GM04504 (cell line): ENCODE measurements at places on chromosomes 2 and 18.

- no peak for DNase-seq
Measured at GRCh38 chr18:24460388-24460787, at the start of gene HRH4. Gene HRH4 (plus strand): TSS chr18:24460637. CDS start chr18:24460729, 92 bp downstream.

- DNase-seq, result peak; percentile 57
Measured at GRCh38 chr2:234694244-234695013, 197.5 kb upstream of the ARL4C start.

DNA sequence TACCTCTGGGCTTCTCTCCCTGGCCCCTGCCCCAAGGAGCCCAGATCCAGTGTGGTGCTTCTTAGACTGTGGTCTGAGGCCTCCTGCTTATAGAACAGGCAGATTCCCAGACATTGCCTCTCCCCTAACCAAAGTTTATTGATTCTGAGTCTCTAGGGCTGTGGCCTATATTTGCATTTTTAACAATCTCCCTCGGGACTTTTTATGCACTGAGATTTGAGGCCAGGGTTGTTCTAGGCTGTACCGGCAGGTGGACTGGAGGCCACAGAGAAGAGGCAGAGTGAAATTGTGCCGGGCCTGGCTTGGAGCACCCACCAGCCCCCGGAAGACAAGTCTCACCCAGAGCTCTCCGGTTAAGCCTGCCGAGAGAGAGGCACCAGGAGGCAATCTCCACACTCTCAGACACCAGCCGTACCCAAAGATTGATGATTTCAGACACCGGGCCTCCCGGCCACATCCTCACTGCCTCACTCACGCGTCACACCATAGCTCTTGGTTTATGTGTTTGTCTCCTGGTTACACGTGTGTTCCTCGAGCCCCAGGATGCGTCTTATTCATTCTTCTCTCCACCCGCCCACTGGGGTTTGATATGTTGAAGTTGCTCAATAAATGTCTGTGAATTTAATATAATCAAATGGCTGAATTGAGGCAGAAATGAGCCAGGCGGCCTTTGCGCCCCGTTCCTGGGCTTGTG, 203.7 kb downstream of the KLHL29 start:
- DNase-seq, result no peak

GRCh38 chr2:229922449-229923386, at the start of gene FBXO36:
Gene FBXO36 (plus strand): TSS chr2:229922503. CDS start chr2:229922514, 11 bp downstream.
- DNase-seq, result peak; percentile 27

- no peak for DNase-seq
Measured at GRCh38 chr2:236177967-236178889, 10.0 kb upstream of the GBX2 start.

DNA sequence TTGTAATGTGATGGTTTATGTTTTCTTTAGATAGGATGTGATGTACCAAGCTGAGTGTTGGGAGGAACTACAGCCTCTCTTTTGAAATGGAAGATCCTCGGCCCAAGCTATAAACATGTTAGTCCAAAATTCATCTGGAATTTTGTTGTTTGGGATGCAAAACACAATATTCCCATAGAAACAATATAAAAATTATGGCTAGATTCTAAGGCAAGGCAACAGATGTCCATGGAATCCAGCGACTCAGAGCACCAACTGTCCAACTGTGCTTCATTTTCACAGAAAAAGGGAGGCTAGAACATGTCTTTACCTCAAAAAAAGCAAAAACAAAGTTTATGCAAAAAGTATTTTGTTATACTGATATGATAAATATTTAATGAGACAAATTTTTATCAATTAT, 52.4 kb upstream of the ATP8B1 start:
- DNase-seq, result no peak

- no peak for DNase-seq
Measured at GRCh38 chr2:194842871-194843270, 814.2 kb upstream of the SLC39A10 start.

DNA sequence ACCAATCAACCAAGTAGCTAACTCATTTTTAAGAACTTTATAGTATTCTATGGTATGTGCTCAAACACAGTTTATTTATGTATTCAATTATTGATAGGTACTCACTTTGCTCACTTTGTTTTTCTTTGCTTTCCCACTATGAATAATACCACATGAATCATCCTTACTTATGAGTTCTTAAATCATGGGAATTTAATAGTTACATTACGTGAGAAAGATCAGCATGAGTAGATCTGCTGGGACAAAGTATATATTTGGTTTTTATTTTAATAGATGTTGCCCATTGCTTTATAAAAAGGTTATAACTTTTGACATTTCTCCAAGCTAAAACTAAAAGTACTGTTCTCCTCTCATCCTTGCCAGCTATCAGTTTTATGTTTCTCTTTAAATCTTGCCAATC, 390.7 kb downstream of the LRATD1 start:
- DNase-seq, result no peak

DNA sequence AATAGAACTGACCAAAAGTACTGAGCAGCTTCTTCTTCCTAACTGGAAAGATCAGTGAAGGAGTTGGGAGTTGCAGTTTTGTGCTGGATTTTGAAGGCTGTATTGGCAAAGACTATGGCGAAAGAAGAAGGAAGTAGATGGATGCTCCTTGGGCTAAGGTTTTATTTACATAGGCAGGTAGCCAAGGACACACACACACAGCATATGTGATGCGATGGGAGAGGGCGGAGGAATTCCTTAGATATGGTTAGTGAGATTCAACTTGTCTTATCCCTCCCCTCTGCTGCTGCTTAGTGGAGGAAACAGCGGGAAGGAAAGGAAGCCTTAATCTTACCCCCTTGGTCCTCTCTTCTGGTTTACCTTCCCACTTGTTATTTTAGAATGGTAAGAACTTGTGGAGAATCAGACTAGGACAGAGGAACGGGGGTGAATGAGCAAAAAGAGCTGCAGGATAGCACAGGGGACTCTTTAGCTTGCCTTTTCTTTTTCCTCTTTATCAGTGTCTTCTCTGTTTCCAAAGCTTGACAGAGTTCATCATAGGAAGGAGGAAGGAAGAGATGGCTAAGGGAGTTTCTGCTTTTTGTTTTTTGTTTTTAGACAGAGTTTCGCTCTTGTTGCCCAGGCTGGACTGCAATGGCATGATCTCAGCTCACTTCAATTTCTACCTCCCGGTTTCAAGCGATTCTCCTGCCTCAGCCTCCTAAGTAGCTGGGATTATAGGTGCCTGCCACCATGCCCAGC, 87.9 kb downstream of the OSBPL6 start:
- no peak for DNase-seq

- DNase-seq, result no peak
Measured at GRCh38 chr2:218026676-218027425, 24.1 kb upstream of the TNS1 start.

- no peak for DNase-seq
Measured at GRCh38 chr2:70553334-70553583, 367 bp downstream of the TGFA start.

GRCh38 chr18:72246076-72246475, 298.1 kb downstream of the CBLN2 start:
- no peak for DNase-seq

- no peak for DNase-seq
Measured at GRCh38 chr2:46829231-46829995, 86.2 kb downstream of the MCFD2 start.

DNA sequence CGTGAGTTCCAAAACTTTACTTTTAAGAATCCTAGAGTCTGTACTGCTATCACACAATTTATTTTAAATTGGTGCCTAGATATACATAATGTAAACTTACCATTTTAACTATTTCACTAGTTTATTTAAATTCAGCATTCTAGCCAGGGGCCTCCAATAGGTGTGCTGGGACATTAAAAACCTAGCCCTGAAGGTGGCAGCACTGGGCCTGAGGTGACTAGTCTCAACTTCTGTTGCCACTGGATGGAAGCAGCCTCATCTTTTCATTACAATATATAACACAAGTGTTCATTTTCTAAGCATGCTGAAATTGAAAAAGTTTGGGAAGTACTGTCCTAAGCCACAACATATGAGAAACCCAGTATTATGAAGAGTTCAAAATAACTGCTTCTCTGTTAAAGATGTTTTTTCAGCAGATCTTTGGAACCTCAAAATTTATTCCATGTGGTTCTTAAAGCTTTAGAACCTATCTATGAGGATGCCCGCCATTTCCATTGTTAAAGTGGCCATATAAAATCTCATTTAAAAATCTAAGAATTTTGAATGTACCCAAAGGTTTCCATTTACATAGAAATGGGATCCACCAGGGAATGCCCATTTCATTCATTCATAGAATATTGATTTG, 2.9 kb upstream of the RBBP8 start:
- no peak for DNase-seq

DNA sequence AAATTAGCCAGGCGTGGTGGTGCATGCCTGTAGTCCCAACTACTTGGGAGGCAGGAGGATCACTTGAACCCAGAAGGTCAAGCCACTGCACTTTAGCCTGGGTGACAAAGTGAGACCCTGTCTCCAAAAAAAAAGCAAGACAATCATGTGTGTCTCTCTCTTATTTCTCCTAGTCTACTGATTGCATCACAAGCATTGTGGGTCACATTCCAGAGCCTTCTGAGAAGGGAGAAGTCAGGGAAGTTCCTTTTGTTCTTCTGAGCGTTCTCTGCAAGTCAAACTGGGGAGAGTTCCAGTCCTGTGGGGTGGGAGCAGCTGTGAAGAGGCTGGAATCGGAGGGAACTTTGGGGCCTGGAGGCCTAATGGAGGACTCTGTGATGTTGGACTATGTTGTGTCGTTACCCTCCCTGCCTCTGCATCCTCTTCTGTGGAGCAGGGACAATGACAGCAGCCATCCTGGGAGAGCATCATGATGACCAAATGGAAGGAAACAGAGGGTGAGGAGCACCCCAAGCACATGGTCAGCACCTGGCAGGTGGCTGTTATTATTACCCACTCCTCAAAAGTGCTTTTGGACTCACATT, 115.4 kb downstream of the MRO start:
- DNase-seq, result no peak

DNA sequence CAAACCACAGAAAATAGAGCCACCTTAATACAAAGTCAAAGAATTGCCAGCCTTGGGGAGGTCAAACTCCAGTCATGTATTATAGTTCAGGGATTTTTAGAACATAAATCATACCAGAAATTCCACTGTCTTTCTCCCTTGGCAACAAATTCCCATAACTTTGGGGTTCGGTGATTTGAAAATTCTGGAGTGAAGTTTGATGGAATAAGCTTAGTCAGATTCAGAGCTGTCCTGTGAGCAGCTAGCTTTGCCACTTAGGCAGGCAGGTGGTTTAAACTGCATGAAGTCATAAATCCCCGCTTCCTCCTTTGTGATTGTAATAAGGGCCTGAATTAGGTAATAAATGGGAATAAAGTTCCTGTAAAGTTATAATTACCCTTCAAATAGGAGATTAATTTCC, 457.0 kb upstream of the HNMT start:
- no peak for DNase-seq

- no peak for DNase-seq
Measured at GRCh38 chr2:30185178-30185577, 38.4 kb downstream of the YPEL5 start.

- DNase-seq, result no peak
Measured at GRCh38 chr2:20062615-20063545, 11.5 kb upstream of the LAPTM4A start.

- no peak for DNase-seq
Measured at GRCh38 chr2:200509235-200509611, 645 bp downstream of the KCTD18 start.

DNA sequence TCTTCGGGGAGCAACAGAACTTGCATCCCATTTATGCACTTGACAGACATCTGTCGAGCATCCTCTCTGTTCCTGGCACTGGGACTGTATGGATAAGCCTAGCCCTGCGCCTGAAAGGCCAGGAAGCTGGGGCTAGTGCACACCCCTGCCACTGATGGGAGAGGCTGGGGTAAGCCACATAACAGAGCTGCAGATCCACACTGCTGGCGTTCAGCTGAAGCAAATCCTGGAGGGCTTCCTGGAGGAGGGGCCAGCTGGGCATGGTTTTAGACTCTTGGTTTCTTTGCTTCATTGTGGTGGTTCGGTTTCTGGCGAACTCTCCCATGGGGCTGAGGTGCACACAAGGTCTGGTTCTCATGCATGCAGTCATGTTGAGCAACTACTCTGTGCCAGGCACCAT, 45.5 kb upstream of the FOSL2 start:
- DNase-seq, result no peak

DNA sequence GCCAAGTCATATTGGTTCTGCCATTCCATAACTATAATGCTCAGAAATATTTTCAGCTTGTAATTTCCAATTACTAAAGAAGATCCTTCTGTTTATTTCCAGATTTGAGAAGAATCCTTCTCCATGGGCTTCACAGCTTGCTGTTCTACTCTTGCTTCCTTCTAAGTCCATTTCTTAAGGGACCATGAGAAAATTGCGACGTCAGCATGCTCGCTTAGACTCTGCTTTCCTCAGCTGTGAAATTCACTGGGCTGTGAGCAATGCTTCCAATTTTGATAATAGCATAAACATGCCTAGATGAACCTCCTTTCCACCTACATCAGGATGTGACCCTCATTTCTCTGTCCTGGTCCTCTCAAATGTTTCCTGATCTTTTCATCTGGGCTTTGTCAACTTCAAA, 145.3 kb upstream of the CDH20 start:
- no peak for DNase-seq

DNA sequence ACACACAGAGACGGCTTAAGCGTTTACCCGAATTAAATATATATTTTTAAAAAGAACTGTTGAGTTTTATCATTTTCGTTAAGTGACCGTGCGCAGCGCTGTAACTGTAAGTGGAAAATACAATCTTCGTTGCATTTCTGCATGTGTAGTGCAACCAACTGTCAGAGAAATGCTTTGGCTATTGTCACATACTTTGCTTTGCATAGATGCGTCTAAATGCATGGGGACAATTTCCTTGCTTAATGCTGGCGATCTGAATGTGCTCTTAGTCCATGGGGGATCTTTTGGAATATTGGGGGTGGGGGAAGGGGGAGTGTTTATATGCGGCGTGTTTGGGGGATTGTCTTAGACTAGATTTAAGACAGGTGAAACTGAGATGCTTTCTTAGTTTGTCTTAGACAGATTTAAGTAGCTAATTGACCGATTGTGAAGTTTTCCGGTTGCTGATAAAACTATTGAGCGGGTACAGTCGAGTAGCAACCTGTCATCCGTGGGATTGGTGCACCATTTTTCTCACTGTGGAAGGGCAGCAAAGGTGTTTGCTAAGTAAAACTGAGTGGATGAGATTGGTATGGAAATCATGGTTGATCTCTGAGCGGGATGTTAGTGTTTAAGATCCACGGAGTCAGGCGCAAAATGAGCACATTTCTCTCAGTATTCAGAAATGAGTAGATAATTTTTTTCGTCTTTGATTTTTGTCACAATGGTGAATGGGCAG, 476 bp downstream of the VSNL1 start:
- DNase-seq, result no peak

DNA sequence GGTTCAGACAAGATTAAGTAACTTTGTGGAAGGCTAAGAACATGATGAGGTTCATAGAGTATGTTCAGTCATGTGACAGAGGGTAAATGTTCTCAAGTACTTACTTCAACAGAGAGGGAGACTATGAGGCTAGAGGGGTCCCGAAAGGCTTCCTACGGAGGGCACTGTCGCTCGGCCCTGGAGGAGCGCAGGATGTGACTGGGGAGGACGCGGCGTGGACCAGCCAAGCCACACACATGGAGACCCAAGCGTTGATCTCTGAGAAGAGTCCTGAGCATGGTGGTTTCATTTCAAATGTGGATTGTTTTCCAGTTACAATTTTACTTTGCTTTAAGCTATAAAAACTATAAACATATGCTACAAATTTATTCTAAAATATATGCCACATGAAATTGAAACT, 227.5 kb downstream of the PTGR3 start:
- no peak for DNase-seq

GRCh38 chr2:190599073-190599472, 49.8 kb upstream of the NAB1 start:
- DNase-seq, result no peak

- DNase-seq, result no peak
Measured at GRCh38 chr2:230691005-230691647, 21.5 kb upstream of the CAB39 start.

GRCh38 chr2:60498127-60498815, 55.2 kb downstream of the BCL11A start:
- DNase-seq, result no peak
